Hindlimb muscle (tissue), 1 donor: ENCODE measurements at places on chromosomes 6 and 20.

DNA sequence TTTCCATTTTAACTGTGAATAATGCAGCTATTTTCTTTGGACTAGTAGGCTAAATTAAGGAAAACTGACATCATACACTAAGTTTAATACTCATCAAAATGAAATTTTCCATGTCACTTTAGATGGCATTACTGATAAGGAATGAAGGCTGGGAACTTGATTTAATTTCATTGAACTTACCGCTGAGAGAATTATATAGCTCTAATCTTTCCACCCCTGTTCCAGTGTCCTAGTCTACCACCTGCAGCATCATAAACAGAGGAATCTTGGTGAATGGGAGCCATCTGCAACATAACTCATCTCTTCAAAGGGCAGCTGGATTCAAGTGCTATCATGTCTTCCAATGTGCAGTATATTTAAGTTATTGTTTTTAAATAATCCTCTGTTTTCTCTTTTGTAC is 1395.2 kb downstream of the EPHA7 start:
- peak; percentile 10 for DNase-seq

DNA sequence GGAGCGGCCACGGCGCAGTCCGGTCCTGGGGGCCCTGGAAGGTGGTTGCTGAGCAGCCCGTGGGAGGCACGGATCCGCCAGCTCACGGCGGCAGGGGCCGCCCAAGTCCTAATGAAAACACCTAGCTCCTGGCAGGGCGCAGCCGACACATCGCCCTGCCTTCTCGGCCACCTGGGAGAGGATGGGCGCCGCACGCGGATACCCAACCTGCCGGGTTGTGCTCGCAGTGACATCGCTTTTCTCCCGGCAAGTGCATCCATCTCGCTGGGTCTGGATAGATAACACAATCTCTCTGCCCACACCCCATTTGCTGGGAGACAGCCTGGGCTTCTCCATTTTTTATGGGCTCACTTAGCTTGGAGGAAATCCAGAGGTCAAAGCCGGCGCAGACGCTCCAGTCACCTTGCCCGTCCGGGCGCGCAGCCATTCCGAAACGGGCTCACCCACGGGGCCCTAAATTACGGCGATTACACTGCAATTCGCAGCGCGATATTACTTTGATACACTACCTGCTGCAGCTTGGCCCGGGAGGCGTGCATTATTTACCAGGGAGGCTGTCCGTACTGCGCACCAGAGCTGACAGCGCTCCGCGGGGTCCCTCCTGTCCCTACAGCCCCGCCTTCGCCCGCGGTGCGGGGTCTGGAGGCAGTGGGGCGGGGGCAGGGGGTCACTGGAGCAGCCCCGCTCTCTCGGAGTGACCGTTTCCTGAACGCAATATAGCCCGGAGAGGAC is 36.2 kb upstream of the CCDC167 start:
- no peak for DNase-seq

DNA sequence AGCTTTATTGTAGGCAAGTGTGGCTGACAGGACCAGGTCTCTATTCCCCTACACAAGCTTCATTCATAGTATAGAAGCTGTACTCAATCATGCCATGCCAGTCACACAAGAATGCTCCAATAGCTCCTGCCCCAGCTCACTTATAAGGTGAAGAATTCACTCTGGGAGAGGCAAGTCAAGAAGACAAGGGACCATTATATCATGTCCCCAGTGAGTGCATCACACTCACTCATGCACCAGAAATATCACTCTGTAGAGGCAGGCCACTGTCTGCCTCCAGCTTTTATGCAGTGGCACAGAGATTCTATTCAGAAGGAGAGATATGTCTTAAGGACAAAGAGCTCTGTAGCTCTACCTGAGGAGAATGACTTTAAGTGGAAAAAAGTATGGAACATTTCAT is 263.2 kb downstream of the GJA1 start:
- DNase-seq = no peak

DNA sequence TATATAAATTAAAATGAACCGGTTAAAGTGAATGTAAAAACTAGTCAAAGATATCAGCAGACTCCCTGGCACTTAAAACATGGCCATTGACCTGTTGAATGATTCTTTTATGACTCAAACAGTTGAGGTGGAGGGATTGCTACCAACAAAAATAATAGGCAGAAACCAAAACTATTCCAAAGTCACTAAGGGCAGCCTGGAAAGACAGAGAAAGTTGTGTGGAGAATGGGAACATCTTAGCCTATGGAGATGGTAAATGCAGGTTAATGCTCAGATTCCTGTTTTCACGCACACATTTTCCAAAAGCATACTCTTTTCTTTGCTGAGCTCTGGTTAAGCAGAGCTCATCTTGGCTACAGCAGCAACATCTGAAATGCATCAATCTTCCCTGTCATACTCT is 553.5 kb downstream of the HACE1 start:
- DNase-seq = no peak

DNA sequence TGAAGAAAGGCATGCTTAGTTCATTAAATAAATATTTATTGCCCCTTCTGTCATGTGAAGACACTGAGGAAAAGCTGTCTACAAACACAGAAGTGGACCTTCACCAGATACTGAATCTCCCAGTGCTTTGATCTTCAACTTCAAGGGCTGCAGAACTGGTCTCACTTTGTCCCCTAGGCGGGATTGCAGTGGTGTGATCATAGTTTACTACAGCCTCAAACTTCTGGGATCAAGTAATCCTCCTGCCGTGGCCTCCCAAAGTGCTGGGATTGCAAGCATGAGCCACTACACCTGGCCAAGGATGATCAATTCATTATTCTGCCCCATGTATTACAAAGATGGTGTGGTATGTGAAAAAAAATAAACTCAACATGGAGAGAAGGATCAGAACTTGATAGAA is 496.2 kb upstream of the HS3ST5 start:
- DNase-seq = no peak

GRCh38 chr6:34145161-34146020 is 496 bp downstream of the GRM4 start:
- DNase-seq = peak; percentile 63

GRCh38 chr6:79947191-79948186 is at the start of gene ELOVL4:
TSS of gene ELOVL4 (minus strand) at chr6:79947553. CDS start at chr6:79947279, 274 bp downstream.
- DNase-seq = peak; percentile 83

- no peak for DNase-seq
Observed at GRCh38 chr6:157768304-157768703, 54.7 kb upstream of the SNX9 start.

DNA sequence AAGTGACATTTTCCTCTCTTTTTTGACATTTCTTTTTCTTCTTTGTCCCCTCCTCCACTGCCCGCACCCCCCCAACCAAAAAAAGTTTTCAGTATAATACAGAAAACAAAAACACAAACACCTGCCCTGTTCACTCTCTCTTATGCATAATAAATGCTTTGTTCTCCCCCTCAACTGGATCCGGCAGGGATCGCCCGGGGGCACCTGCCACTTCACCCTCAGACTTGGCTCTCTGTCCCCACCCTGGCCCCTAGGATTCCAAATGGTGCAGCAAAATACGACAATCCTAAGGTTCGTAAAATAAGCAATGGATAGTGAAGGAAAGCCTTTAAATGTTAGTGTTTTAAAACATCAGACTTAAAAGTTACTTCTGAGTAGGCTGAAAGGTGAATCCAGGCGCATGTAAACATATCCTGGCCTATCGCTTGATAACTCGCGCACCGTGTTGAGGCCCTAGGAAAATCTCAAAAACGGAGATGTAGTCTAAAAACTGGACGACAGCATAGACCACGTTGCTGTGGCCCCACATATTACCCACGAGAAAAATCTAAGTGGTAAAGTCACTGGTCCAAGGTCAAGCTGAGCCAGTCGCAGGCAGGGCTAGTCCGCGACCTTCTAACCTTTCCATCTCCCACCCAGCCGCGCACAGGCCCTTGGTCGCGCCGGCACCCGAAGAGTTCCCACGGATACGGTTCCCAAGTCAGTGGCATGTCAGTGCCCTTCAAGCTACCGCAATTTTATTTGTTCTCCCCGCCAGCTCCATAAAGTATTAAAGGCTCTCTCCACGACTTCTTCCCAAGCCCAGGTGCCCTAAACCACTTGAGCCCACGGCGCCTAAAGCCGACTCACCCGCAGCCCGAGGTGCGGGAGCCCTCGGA is 130.8 kb downstream of the OGFRL1 start:
- no peak for DNase-seq

GRCh38 chr6:44530910-44531234 is 143.4 kb downstream of the CDC5L start:
- DNase-seq = no peak

DNA sequence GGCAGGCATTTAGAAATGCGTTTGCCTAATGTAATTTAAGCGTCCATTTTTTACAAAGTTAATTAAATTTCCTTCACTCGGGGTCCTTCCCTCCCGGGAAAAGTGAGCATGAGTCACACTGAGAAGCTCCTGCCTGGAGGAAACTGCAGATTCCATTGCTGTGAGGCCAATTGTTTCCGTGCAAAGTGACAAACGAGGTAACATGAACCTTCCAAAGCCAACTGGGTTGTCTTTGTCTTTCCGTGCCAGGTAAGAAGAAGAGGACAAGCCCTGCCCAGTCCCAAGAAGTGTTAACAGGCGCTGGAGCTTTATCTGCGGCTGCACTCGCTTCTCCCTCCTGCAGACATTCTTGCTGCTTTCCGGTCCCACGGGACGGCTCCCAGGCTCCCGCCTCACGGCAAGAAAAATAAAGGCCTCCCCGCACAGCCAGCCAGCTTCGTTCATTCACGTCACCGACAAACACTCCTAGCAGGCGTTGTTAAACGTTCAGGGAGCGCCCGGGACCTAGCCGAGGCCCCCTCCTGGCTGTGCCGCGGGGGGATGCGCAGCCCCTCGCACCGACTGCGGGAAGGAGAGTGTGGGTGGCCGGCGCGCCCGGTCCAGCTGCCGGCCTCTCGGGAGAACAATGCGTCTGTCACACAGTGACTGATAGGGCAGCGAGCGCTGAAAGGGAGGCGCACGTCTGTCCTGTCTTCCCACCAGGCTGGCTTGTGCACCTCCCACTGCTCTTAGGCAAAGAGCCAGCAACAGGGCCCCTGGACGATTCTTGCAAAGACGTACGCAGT is 61.5 kb upstream of the HDDC2 start:
- peak; percentile 57 for DNase-seq

GRCh38 chr6:24755279-24755678 is 19.5 kb upstream of the GMNN start:
- DNase-seq = no peak

- no peak for DNase-seq
Observed at GRCh38 chr6:32989368-32989767, 20.0 kb downstream of the HLA-DOA start.

DNA sequence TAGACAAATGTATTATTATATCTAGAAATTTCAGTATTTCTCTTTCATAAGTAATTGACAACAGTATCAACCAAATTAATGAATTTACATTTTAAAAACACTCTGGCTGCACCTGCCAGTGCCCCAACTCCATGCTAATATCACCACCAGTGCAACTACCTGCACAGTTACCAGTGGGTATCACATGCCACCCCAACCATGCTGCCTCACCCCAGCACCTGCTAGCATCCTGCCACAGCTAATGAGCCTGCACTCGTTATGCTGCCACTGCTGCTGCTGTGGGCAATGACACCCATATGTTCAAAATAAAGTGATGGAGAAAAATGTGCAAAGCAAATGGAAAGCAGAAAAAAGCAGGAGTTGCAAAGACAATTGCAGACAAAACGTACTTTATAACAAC is 855.9 kb upstream of the MANEA start:
- DNase-seq = no peak

- DNase-seq = no peak
Observed at GRCh38 chr20:50915424-50915823, 15.8 kb downstream of the ADNP start.

DNA sequence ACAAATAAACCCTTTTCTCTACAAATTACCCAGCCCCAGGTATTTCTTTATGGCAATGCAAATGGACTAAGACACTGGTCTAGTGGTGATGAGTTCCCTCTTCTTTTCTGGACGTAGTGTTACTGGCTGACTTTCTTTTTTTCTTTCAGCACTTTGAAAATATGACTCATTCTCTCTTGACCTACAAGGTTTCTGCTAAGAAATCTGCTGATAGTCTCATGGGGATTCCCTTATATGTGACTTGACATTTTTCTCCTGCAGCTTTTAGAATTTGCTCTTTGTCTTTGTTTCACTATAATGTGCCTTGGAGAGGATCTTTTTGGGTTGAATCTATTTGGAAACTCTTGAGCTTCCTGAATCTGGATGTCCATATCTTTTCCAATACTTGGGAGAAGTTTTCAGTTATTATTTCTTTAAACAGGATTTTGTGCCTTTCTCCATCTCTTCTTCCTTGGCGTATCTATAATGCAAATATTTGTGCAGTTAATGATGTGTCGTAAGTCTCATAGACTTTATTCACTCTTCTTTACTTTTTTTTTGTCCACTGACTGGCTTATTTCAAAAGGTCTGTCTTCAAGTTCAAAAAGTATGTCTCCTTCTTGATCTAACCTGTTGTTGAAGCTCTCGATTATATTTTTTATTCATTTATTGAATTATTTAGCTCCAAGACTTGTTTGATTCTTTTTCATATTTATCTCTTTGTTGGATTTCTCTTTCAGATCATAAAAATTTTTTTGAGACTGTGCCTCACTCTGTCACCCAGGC is 42.2 kb upstream of the TPD52L1 start:
- no peak for DNase-seq

DNA sequence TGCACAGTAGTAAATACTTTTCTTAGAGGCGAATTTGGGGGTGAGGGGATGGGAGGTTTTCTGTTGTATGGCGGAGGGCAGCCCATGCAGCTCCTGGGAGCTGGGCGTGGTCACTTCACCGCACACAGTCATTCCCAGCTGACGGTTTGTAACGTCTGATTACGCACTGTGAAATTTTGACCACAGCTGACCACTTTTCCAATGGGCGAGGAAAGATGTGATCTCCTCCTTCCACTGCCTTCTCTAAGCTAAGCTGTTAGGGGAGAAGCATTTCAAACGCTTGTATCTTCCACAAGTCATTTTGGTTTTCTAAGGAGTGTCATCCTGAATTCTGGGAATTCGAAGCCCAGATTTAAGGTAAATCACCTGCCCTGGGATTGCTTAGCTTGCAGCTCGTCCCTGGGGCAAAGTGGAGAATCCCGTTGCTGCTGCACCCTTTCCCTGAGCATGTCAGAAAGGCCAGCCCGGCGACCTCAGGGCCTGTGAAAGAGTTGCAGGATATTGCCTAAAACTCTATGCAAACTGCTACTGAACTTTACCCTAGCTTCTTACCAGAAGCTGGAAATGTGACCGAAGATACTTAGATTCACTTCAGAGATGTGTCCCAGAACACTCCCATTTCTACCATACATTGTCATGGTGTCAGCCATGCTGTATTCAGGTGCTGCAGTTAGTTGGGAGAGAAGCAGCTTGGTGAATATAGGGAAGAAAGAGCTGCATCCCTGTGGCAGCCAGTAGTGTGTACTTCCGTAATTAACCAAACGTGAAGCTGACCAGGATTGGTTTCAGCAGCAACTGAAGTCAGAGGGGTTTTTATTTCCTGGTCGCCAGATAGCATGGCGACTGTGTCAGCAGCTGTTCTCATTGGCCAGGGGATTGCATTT is 58.9 kb downstream of the RREB1 start:
- no peak for DNase-seq

GRCh38 chr20:14860410-14860814 is 523.0 kb upstream of the FLRT3 start:
- no peak for DNase-seq
